ENCODE measurements at places on chromosomes 3 and 15. TPM values are rescaled to one million over a fixed set of nuclear protein-coding genes. Genes with fewer than 3 reads are reported as not detected.

- DNase-seq, result no peak
Observed at GRCh38 chr3:77053795-77054194, 13.9 kb downstream of the ROBO2 start.

GRCh38 chr3:12999147-13000140 is 73.8 kb downstream of the IQSEC1 start:
- no peak for DNase-seq

Gene TMEM89
- polyA plus RNA-seq, result not detected

Gene CTXN2
- polyA plus RNA-seq, result 0.12 TPM

DNA sequence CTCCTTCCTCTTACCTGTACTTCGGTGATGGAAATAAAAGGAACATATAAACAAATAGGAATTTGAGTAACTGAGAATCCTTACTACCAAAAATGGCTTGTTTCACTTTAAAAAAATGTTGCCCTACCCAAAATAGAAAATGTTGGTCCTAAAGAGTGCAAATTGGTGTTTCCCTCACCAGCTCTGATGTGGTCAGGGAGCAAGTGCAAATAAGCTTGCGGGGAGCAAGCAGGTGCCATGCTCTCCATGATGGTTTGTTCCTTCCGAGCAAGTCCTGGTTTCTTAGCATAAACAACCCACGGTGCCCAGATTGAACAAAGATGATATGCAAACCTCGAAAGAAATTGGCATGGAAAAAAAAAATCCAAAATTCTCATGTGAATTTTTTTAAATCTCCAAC is 68.8 kb downstream of the PGPEP1L start:
- no peak for DNase-seq

GRCh38 chr15:72197460-72198355 is at the start of gene GRAMD2A:
Gene GRAMD2A (minus strand): TSS chr15:72197787.
- peak; percentile 34 for DNase-seq

- DNase-seq, result no peak
Observed at GRCh38 chr3:123337226-123337625, 111.7 kb downstream of the ADCY5 start.

DNA sequence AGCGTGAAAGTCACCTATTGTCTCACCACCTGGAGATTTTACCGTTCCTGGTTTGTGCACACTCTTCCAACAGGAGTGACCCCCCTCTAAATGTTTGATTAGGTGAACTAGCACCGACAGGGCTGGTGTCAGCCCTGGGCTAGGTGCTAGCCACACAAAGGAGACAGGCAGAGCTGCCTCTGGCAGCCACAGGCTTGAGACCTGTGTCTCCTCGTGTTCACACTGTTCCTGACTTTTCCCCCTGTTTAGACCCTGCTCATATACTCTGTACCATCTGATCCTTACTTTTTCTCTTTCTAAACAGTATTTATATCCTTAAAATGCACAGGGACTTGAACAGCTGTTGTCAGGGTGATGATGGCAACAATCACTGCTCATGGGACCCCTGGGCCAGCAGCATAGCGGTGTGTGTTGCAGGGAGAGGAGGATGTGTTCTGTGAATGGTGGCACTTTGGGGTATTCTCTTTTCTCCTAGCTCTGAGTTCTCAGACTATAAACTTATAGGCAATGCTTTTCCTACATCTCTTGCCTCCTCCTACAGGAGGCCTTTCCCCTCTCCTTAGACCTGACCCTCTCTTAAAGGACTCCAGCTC is 5.5 kb downstream of the CD80 start:
- no peak for DNase-seq

Gene LMOD3
- polyA plus RNA-seq, result 0.05 TPM

GRCh38 chr15:78982736-78983135 is 37.9 kb upstream of the CTSH start:
- no peak for DNase-seq

- no peak for DNase-seq
Observed at GRCh38 chr15:89067751-89068150, 20.5 kb upstream of the ABHD2 start.

- DNase-seq, result no peak
Observed at GRCh38 chr3:27080258-27080525, 289.0 kb downstream of the NEK10 start.

DNA sequence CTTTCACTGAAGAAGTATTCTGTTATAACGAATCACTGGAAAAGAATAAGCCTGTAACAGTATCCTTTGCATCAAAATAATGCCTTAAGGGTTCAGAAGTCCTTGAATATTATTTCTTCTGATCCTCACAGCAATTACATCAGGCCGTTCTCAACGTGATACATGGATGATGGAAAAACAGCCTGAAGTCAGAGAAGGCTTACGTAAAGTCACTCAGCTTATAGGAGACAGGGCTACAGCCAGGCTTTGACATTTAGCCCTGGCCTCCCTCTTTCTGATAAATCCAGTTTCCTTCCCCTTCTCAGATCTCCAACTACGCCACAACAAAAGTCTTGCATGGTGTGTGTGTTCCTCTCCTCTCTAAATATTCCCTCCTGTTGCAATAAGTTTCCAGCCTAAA is 131.9 kb downstream of the ANO10 start:
- no peak for DNase-seq

Gene UNC13C
- 11.3 TPM for polyA plus RNA-seq

DNA sequence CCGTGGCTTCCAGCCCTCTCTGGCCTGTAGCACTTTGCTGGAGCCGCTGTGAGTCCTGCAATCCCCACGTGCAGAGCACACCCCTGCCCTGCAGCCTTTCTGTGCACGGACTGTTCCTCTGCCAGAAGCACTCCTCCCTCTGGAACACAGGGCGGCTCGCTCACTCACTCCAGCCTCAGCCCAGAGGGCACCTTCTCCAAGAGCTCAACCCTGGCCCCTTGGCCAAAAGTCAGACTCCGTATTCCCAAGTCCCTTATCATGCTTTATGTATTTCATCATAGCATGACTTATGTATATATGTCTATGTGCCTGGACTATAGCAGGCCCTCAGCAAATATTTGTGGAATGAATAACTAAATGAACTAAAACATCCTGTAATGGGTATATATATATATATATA is 63.2 kb downstream of the ASB7 start:
- no peak for DNase-seq

DNA sequence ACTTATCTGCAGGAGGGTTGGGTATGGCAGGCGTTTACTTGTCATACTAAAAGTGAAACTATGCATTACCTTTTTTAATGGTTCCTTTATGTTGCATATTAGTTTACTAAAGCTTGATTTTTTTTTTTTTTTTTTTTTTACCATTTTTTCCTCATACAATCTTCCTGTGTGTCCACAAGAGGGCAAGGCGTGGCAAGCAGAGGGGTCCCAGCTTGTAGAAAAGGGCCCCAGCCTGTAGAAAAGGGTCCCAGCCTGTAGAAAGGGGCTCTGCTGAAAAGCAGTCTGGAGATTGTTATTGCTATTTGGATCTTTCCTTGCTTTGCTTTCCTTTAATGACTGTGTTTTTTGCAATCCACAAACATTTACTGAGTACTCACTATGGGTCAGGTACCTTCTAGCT is 21.9 kb downstream of the MKRN2 start:
- DNase-seq, result no peak

DNA sequence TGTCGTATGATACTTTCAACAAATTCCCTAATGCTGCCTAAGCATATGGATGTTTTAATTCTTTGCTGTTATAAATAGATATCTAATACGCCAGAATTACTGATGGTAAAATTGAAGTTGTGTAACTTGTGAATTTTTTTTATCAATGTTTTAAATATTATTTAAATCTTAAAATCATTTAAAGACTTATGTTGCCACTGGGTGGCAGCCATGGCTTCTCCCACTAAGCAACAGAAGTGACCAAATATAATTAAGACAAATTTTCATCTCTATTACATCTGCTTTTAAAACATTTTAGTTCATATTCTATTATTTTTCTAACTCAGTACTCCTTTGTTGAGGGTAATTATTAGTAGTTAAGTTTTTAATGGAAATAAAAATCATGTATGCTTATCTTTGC is 8.1 kb upstream of the IL20RB start:
- no peak for DNase-seq

GRCh38 chr3:32420126-32421038 is 28.7 kb downstream of the CMTM7 start:
- peak; percentile 52 for DNase-seq

Gene CEP63
- 44.4 TPM for polyA plus RNA-seq

GRCh38 chr3:123123716-123124616 is 57.1 kb downstream of the PDIA5 start:
- DNase-seq, result no peak

- DNase-seq, result no peak
Observed at GRCh38 chr3:192819001-192819569, 91.7 kb upstream of the FGF12 start.

DNA sequence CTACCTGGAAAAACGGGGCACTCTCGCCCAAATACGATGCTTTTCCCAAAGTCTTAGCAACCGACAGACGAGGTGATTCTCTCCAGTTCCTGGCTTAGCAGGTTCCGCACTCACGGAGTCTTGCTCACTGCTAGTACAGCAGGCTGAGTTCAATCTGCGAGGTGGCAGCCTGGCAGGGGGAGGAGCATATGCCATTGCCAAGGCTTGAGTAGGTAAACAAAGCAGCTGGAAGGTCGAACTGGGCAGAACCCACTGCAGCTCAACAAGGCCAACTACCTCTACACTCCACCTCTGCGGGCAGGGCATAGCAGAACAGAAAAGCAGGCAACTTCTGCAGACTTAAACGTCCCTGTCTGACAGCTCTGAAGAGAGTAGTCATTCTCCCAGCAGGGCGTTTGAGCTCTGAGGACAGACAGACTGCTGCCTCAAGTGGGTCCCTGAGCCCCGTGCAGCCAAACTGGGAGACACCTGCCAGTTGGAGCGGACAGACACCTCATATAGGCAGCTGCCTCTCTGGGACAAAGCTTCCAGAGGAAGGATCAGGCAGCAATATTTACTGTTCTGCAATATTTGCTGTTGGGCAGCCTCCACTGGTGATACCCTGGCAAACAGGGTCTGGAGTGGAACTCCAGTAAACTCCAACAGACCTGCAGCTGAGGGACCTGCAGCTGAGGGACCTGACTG is 73.4 kb upstream of the CADM2 start:
- no peak for DNase-seq

DNA sequence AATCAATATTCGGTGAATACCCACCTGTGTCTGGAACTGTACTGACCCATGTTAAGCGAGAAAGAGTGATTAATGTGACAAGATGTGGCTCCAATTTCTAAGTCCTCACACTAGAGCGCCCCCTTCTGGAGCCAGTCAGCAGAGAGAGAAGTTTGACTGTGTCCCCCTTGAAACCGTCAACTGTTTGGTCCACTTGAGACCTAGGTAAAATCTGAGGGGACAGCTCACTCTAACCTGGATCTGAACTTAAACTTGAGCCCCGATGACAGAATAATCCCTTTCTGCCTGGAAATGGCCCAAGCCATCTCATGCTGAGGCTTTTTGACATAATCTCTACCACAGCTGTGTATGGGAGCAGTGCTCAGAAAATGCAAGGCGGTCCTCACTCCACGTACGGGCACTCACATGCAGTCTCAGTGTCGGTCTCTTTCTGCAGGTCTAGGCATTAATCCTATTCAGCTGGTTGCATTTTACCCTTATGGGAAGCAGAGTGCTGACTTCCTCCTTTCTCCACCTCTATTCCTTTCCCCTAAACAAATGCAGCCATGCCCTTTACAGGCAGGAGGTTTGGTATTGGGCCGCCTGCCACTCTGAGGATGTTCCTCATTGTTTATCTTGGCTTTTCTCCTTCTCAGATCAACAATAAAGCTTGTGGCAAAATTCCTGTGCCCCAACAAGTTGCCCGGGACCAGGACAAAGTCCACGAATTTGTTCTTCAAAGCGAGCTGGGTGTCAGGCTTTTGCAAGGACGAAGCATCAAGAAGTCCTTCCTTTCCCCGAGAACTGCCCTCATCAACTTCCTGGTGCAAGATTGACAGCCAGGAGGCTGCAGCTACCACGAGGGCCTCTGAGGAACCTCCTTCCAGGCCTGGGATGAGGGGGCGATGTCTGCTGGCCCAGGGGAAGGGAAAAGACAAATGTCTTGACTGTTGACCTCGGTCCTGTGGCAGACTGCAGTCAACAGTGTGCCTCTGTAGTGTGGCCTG is 47.5 kb upstream of the LIMD1 start:
- no peak for DNase-seq

Gene MAP2K5
- 23.6 TPM for polyA plus RNA-seq

DNA sequence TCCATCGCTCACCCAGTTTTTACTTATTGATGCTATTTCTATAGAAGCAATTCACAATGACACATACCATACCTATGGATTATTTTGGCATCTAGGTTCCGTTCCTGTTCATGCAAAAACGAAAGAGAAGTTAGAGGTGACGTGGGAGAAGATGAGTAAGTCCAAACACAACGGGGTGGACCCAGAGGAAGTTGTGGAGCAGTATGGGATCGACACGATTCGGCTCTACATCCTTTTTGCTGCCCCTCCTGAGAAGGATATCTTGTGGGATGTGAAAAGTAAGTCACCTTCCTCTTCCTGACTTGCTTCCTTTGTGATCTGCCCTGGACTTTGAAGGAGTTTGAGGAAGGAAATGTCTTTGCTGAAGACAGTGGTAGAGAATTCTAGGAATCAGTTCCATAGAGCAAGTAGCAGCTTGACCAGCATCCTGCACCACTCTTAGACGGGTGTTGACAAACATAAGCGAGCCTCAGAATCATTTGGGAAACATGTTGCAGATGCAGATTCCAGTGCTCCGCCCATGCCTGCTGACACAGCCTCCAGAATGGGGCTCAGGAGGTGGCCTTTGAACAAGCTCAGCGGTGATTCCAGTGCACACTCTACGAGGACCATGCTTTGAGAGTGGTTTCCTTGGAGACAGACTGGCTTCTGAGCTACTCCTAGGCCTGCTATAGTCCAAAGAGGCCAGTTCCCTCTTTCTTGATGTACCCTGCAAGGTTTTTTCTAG is 78.4 kb upstream of the LIMD1 start:
- DNase-seq, result no peak

DNA sequence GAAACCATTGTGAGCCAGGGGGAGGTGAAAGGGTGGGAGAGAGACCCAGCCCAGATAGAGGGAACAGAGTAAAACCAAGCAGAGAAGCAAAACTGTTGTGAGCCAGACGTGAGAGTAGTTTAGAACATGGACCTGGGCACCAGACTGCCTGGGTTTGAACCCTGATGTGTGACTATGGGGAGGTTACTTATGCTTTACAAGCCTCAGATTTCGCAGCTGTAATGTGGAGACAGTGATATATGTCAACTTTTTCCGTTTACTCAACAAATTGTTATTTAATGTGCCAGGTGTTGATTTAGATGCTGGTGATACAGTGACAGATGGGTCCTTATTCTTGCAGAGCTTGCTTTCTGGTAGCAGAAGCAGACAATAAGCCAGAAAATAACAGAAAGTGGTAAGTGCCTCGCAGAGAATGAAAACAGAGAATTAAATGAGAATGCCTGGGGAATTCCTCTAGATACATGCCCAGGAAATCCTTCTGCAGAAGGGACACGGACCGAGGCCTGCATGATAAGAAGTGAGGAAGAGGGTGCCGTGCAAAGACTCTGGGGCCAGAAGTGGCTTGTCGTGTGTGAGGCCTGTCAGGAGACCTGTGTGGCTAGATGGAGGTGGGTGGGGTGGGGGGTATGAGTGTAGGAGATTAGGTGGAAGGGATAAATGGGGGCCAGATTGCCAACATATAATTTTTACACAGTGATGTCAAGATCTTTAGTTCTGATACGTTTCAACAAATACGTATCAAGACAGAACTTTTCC is 15.0 kb downstream of the KAT2B start:
- DNase-seq, result no peak

Gene NANOGP8
- polyA plus RNA-seq, result 0.76 TPM

Measured in left kidney (tissue), 8 donors.